ENCODE measurements at places on chromosomes 11 and 22.

GRCh38 chr11:76738618-76739240 is 44.4 kb upstream of the TSKU start:
- no peak for DNase-seq

DNA sequence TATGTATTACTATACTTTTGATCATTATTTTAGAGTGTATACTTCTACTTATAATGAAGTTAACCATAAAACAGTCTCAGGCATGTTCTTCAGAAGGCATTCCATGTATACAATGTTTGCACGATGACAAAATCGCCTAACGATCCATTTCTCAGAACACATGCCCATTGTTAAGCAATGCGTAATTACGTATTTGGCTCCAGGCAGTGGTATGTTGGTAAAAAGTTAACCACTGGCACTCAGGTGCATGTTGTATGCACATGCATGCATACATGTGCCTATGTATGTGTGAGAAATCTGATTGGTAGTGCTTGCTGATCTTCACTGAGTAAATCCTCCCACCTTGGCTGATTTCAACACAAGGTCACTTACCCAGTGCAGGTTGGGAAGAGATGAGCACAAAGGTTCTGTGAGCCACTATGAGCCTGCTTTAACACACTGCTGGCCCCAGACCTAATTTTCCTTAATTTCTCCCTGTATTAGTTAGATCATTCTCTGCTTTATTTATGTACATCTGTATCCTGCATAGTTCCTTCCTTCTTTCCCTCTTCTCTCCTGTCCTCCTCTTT is 164.6 kb downstream of the ARHGAP42 start:
- DNase-seq, result no peak

DNA sequence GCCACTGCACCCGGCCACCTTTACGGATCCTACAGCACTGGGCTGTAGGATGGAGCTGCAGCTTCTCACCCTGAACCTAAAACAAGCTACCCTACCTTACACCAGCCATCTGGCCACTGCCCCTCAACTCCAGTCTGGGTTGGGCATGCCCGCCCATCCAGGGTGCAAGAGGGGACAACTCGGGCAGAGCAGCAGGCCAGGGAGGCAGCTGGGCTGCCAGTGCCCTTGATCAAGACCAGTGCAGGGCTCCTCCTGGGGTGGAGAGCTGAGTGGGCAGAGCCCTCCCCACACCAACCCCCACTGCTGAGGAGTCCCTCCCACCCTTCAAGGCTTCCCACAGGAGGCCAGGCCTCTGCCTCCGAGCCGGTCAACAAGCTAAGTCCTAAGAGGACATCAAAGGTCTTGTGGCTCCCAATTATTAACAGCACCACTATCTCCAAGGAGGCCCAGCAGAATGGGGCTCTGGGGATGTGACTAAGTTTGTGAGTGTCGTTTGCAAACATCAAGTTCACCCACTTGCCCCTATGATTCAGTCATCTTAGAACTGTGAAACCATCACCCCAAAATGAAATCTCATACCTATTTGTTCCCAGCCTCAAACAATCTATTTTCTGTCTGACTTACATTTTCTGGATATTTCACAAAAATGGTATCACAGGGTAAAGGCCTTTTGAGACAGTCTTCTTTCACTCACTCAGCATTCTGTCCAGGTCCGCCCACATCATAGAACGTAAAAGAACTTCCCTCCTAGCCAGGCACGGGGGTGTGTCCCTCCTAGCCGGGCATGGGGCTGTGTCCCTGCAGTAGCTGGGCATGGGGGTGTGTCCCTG is 11.0 kb downstream of the GATD1 start:
- no peak for DNase-seq

DNA sequence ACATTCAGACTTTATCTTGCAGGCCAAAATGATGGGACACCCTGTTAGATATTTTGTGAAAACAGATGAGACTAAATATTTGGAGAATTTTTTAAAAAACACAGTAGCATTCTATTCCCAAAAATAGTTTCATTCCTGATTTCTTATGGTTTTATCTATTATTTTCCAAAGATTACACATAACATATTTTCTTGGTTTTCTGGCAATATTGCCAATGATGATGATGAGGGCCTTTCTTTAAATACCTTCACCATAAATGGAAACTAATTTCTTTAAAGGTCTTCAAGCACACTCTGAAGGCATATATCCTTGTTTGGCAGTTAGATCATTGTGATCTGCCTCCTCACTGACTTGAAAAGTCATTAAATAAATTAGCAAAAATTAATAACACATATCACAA is 522.3 kb upstream of the LUZP2 start:
- DNase-seq, result no peak

DNA sequence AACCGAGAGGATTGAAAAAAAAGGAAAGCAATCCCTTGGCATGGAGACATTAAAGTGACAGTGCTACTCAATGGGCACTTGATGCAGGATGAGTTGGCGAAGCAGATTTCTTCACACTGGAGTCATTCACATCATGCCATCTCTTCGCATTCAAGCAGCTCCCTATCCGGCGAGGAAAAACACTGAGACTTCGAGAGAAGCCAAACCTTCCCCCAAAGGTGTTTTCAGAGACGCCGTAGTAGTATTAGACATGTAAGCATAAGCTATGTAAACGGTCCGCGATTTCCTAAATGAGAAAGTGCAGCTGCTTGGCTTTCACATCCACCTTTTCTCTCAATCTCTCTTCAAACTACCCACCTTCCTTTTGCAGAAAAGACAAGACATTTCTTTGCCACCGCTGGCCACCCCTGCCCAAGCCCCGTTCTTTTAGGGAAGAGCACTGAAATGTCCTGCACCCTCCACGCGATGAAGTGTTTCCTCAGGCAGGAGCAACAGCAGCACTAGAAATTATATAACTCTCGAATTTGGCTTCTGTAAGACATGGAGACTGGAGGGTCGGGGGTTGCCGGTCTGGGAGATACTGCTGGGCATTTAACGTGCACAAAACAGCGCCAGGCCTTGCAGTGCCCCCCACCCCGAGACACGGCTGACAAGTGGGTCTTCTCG is at the start of gene DLG2:
TSS of gene DLG2 (minus strand) at position 13 of the 666 bp plus-strand sequence.
- no peak for DNase-seq

GRCh38 chr11:19079643-19080440 is 19.3 kb upstream of the MRGPRX2 start:
- no peak for DNase-seq

DNA sequence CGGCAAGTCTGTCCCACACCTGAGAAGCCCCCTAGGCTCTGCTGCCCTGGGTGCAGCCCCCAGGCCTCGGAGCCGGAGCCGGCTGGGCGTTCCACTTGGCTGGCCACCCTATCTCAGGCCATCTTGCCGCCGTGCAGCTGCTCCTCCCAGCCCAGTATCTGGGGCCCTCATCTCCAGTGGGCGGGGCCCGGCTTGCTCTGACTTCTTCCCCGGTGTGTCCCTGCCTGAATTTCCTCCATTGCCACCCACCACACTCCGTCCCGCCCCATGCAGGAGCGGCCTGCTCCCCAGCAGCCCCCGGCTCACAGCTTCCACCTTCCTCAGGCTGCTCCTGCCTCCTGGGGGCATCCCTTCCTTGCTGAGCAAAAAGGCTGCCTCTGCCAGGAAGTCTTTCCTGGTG is 46.6 kb downstream of the WNT7B start:
- DNase-seq, result no peak

- no peak for DNase-seq
Observed at GRCh38 chr11:8683115-8683807, 669 bp downstream of the RPL27A start.

DNA sequence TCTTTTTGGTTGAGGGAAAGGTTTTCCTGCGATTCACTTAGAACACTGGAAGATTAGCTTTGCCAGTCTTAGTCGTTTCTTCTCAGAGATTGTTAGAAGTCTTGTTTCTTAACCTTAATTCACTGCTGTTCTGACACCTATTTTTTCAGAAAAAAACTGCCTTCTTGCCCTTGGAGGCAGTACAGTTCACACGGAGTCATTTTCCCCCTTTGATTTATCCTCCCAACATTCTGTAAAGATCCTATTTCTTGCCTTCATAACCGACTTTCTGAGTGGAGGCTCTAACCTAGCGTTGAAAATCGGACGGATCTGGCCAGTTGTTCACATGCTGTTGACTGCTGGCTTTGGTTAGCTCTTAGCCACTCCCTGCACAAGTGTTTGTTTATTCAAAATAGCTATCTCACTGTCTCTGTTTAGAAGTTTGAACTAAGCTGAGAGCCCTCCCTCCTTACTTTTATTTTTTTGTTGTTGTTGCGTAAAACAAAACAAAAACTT is 737 bp downstream of the BCL2L13 start:
- DNase-seq, result peak; percentile 63

- no peak for DNase-seq
Observed at GRCh38 chr11:127273593-127274327, 273.2 kb upstream of the KIRREL3 start.

DNA sequence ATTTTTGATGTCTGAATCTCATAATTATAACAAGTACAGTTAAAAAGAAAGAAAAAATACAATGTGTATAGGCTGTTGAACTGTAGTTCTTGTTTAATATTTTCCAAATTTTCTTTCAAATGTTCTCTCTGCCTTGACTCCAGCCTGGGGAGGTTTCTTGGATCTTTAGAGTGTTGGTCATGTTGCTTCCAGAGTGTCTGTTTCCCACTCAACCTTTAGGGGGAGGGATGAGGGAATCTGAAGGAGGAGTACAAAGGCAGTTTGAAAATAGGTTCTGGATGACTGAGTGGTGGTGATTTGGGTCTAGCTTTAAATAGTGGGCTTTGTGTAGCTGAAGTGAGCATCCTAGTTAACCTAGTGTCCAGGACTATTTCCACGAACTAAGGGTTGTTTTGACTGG is 2.0 kb downstream of the CTNND1 start:
- no peak for DNase-seq

- peak; percentile 74 for DNase-seq
Observed at GRCh38 chr11:72239849-72240460, 4.0 kb downstream of the PHOX2A start.

DNA sequence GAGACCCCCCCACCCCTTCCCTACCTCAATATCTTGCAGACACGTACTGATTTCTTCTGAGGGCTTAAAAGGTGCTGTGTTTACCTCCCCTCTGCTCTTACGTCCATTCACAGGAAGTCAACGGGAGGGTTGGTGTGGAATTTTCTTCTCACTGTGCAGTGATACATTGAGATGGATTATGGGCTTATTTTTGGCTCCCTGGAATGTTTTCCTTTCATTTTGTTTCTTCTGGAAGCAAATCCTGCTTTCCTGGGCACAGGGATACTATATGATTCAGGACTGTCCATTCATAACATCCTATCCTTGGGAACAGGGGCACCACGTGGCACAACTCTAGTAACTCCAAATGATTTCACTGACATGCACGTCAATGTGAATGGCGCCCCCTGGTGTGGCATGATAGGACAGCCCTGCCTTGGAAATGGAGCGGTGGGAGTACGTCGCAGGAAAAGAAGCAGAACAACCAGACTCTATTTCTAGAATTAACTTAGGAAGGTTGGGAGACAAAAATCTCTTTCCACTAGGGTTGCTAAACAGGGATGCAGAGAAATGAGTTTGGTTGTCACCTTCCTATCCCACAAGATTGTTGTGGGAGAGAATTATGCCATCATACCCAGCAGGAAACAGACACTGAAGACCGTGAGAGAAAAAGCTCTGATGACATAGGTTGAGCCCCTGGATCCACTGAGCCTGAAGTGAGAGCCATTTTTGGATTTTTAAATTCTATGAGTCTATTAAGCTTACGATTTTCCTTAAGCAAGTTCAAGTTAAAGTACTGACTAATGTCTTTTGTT is 146.5 kb upstream of the RAG2 start:
- DNase-seq, result peak; percentile 73

DNA sequence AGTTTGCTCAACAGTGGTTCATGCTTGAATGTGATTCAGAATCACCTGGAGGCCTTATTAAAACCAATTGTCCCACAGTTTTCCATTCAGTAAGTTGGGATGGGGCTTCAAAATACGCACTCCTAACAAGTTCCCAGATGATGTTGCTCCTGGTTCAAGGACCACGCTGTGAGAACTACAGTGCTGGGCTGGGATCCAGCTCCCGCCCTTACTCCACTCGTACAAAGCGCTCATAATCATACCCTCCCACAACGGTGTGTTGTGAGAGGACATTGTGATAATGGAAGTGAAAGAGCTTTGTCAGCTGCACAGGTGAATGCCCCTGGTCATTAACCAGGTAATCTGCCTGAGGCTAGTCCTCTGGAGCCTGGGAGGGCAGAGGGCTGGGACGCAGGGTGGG is 1.3 kb upstream of the CD82 start:
- peak; percentile 52 for DNase-seq

GRCh38 chr11:103338621-103339484 is 229.6 kb downstream of the DYNC2H1 start:
- no peak for DNase-seq

GRCh38 chr11:2794968-2795322 is 90.6 kb downstream of the CDKN1C start:
- DNase-seq, result peak; percentile 5

DNA sequence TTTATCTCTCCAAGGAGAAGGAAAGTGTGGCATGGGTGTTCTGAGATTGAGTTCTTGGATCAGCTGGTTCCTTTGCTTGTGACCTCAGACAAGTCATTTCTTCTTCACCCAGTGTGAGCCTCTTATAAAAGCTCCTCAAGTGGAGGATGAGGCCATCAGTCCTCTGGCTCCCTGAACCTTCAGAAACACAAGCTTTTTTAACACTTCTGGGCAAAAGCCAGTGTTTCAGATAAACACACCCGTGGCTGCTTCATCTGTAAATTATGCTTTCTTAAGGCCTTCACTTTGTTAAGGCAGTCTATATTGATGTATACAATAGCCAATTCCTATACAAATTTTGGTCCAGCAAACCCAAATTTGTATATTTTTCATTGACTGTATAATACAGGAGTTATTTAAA is 179.9 kb downstream of the DBX1 start:
- no peak for DNase-seq

GRCh38 chr11:65297026-65297672 is 17.5 kb upstream of the CDC42EP2 start:
- DNase-seq, result no peak

DNA sequence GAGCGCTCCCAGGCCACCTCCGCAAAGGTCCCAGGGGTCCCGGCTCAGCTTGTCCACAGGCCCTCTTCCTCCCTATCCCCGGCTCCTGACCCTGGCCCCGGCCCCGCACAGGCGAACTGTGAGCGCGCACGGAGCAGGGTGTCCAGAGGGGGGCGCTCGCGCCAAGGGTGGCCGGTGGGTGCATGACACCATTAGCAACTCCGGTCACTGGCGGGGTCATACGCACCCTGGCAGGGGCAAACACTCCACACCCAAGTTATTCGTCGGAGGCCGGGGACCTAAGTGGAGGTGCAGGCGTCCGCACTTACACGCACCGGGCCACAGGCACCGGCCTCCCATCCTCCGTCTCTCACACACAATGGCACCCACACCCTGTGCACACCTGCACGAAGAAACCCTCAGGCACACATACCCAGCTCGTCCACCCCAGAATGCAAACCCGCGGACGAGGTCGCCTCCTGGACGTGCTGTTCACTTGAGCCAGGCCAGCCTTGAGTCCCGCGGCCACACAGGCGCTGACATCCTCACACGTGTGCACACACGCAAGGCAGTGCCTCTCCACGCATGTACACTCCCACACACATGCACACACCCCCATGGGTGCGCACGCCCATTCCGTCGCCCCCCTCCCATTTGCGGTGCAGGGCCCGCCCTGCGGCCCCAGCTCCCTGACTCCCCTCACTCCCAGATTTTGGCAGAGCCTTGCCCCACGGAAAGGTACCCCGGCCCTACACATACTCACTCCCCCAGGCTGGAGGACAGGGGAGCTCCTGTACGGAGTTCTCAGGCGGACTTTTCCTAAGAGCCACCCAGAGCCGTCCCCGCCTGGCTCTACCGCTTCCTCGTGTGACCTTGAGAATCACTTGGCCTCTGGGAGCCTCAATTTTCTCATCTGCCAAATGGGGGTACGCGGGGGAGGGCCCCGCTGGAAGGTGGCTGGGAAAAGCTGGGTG is at the start of gene RASGRP2:
TSS of gene RASGRP2 (minus strand) at position 552 of the 953 bp plus-strand sequence. CDS start 1,276 bp downstream, outside the sequence.
- DNase-seq, result peak; percentile 84

Data from transverse colon (tissue), 4 donors.